MCF 10A (cell line): ENCODE measurements at places on chromosomes 7 and 10. TPM values are rescaled to one million over a fixed set of nuclear protein-coding genes. Genes with fewer than 3 reads are reported as not detected.

- H3K36me3 ChIP-seq, result no peaks in the 10 kb centered on the region
- no peak for DNase-seq
- H3K27me3 ChIP-seq, result no peaks in the 10 kb centered on the region
- H3K27ac ChIP-seq, result no peak overlapping the region
Observed at GRCh38 chr7:12788171-12788570, 100.7 kb downstream of the ARL4A start.

- no peak overlapping the region for H3K27ac ChIP-seq
- no peaks in the 10 kb centered on the region for H3K27me3 ChIP-seq
- H3K36me3 ChIP-seq, result peaks cover 7% of the 10 kb centered on the region
- H3K4me1 ChIP-seq, result no peaks in the 10 kb centered on the region
- no peak for DNase-seq
Observed at GRCh38 chr10:79376078-79376628, 28.9 kb downstream of the PPIF start.

DNA sequence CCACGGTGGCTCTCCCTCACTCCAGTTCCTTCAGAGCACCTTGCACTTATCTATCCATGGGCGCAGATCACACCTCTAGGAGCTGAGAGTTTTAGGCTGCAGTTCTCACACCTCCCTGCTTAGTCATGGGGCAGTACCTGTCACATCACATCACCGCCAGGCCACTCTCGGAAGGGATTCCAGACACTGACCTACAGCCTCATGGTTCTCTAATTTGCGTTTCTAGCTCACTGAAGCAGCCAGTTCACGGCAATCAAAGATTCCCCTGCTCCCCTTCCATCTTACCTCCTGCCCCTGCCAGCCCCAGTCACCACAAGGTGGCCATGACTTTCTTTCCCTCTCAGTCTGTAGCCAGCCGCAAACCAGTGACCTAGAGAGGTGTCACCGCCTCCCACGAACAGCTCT is 34.2 kb downstream of the ADRB1 start:
- no peaks in the 10 kb centered on the region for H3K36me3 ChIP-seq
- no peak overlapping the region for H3K4me3 ChIP-seq
- no peak overlapping the region for H3K27ac ChIP-seq
- no peaks in the 10 kb centered on the region for H3K27me3 ChIP-seq
- H3K4me1 ChIP-seq, result peaks cover 4% of the 10 kb centered on the region
- no peak for DNase-seq

DNA sequence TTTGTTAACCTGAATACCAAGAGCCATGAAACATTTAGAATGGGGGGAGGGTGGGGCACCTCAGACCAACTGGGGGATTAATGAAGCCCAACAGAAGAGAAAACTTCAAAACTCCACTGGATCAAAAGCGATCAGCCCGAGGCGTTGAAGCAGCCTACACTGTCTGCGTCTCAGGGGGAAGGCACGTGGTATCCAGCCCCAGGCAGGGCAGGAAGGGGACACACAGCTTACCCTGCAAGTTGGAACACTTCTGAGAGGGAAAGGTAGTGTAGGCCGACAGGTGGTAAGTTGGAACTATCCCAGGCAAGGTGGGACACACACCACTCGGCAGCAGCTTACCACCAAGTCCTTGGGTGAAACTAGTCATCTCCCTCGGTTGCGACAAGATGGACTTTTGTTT is 102.9 kb downstream of the TAX1BP1 start:
- no peaks in the 10 kb centered on the region for H3K27me3 ChIP-seq
- H3K27ac ChIP-seq, result no peak overlapping the region
- no peak for DNase-seq
- no peak overlapping the region for H3K4me3 ChIP-seq
- no peaks in the 10 kb centered on the region for H3K4me1 ChIP-seq

- no peak overlapping the region for H3K27ac ChIP-seq
- H3K4me3 ChIP-seq, result no peak overlapping the region
- H3K4me1 ChIP-seq, result peaks cover 8% of the 10 kb centered on the region
Observed at GRCh38 chr7:19772306-19772705, 1.1 kb downstream of the TMEM196 start.

The FIGNL1 gene
- total RNA-seq, result 10.7 and 14.5 TPM in 2 replicates

The CLDN12 gene
- total RNA-seq, result 22.5 and 39.2 TPM in 2 replicates
